ENCODE measurements at places on chromosomes 12 and 14. TPM values are rescaled to one million over a fixed set of nuclear protein-coding genes. Genes with fewer than 3 reads are reported as not detected.
A peak's percentile ranks its signal among the peaks of the same experiment; 100 is the strongest.

DNA sequence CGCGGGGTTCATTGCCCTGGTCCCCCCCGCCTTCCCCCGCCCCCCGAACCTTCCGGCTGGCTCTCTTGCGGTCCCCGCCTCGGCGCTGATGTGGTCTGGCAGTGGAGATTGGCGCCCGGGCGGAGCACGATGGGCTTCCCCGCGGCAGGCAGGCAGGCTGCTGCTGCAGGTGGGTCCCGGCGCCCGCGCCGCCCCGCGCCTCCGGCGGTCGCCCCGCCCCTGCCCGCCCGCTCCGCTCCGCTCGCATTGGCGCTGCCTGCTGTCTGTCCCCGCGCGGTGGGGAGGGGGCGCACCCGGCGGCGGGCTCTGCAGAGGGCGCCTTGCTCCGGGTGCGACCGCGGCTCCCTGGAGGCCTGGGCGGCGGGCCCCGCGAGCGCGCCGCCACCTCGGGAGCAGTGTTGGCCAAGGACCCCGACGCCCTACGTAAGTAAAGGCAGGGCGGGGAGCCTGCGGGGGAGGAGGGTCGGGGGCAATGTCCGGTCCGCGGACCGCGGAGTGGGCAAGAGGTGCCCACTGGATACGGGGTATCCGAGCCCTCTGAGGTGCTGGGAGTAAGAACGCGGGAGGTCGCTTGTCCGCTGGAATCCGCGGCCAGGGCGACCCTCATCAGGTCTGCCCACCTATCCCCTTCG, at the start of gene AKAP5:
Gene AKAP5 (plus strand): TSS at position 309 of the 632 bp plus-strand sequence. CDS start 2,896 bp downstream, outside the sequence.
- no peaks in the 10 kb centered on the region for H3K27me3 ChIP-seq
- peak within 1 kb of the TSS; percentile 79 for H3K4me3 ChIP-seq
- H3K36me3 ChIP-seq, result no peaks in the 10 kb centered on the region
- peak within 1 kb of the TSS; percentile 29 for H3K27ac ChIP-seq

GRCh38 chr14:20630340-20631022, 11.0 kb downstream of the OR6S1 start:
- H3K4me3 ChIP-seq, result peak overlapping the region; percentile 88
- H3K27me3 ChIP-seq, result no peaks in the 10 kb centered on the region

The GDF3 gene
- not detected for total RNA-seq

GRCh38 chr14:81655423-81656314, 122.0 kb upstream of the SEL1L start:
- DNase-seq, result no peak
- no peak overlapping the region for H3K4me3 ChIP-seq
- H3K4me1 ChIP-seq, result no peaks in the 10 kb centered on the region
- no peak overlapping the region for H3K27ac ChIP-seq
- no peaks in the 10 kb centered on the region for H3K36me3 ChIP-seq

- H3K36me3 ChIP-seq, result no peaks in the 10 kb centered on the region
- H3K4me3 ChIP-seq, result no peak overlapping the region
- DNase-seq, result no peak
- no peaks in the 10 kb centered on the region for H3K27me3 ChIP-seq
Measured at GRCh38 chr14:57136669-57137328, 131.9 kb downstream of the EXOC5 start.

GRCh38 chr12:132475304-132476037, 14.5 kb upstream of the FBRSL1 start:
- H3K27ac ChIP-seq, result no peak overlapping the region
- no peaks in the 10 kb centered on the region for H3K36me3 ChIP-seq
- no peak overlapping the region for H3K4me3 ChIP-seq
- no peaks in the 10 kb centered on the region for H3K27me3 ChIP-seq
- H3K4me1 ChIP-seq, result peaks cover 22% of the 10 kb centered on the region

The FKBP4 gene
- 77.7 TPM for total RNA-seq

- H3K27me3 ChIP-seq, result no peaks in the 10 kb centered on the region
- no peaks in the 10 kb centered on the region for H3K36me3 ChIP-seq
- DNase-seq, result no peak
- no peak overlapping the region for H3K4me3 ChIP-seq
- no peak overlapping the region for H3K27ac ChIP-seq
Measured at GRCh38 chr14:103294091-103294490, 39.9 kb upstream of the EIF5 start.

The ANP32D gene
- total RNA-seq, result not detected

The REC8 gene
- total RNA-seq, result 68.3 TPM

The RTL1 gene
- not detected for total RNA-seq

- H3K4me3 ChIP-seq, result no peak overlapping the region
- H3K36me3 ChIP-seq, result no peaks in the 10 kb centered on the region
- DNase-seq, result no peak
- H3K27ac ChIP-seq, result no peak overlapping the region
- H3K4me1 ChIP-seq, result peaks cover 10% of the 10 kb centered on the region
- no peaks in the 10 kb centered on the region for H3K27me3 ChIP-seq
Measured at GRCh38 chr12:52971679-52972329, 22.9 kb downstream of the KRT18 start.

- no peak for DNase-seq
- H3K27me3 ChIP-seq, result no peaks in the 10 kb centered on the region
- H3K27ac ChIP-seq, result no peak overlapping the region
- no peaks in the 10 kb centered on the region for H3K36me3 ChIP-seq
- H3K4me3 ChIP-seq, result no peak overlapping the region
Measured at GRCh38 chr12:113067987-113068935, 11.7 kb downstream of the DTX1 start.

DNA sequence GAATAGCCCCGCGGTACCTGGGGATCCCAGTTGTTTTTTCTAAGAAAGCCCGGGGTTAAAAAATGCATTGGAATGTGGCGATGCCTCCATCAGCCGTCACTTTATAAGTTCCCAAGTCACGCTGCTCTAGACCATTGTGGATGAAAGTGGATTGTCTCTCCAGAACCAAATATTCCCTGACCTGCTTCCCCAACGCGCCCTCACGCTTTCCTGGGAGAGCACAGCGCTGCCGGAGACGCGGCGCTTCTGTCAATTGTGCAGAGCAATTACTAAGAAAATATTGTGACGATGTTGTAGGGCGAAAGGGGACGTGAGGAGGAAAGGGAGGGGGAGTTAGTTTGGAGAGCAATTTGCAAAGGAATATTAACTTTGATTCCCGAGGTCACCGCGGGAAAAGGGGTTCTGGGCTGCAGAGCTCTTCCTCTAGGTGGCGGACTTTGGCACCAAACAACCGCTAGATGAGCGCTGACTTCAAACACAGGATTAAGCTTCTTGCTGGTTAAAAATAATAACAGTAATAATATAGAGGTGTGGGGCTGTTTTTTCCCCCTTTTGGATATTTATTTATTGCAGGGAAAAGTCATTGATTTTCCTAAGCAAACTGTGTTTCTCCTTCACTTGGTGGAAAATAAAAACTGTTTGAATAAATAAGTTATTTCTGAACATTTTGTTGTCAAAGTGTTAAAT, 9.6 kb upstream of the FOXG1 start:
- no peaks in the 10 kb centered on the region for H3K36me3 ChIP-seq
- H3K27me3 ChIP-seq, result no peaks in the 10 kb centered on the region
- H3K4me3 ChIP-seq, result no peak overlapping the region
- DNase-seq, result no peak
- H3K4me1 ChIP-seq, result no peaks in the 10 kb centered on the region
- no peak overlapping the region for H3K27ac ChIP-seq

DNA sequence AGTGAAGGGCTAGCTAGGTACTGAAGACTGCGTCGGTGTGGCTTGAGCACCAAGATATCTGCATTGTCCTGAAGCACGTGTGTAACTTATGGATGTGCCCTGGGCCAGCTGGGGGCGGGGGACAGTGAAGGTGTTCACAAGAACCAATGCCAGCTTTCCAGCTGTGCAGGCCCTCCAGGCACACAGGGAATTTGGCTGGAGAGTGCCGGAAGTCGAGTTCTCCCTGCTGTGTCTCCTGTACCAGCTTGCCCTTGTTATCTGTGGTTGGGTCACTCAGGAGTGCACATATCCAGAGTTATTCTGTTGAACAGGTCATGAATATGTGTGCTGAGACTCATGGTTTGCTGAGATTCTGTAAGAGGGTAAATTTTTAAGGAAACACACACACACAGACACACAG, 75.9 kb upstream of the CRY1 start:
- no peak overlapping the region for H3K27ac ChIP-seq
- DNase-seq, result no peak
- H3K4me3 ChIP-seq, result no peak overlapping the region

The RAB2B gene
- 18.4 TPM for total RNA-seq

The RCOR1 gene
- 10.4 TPM for total RNA-seq

DNA sequence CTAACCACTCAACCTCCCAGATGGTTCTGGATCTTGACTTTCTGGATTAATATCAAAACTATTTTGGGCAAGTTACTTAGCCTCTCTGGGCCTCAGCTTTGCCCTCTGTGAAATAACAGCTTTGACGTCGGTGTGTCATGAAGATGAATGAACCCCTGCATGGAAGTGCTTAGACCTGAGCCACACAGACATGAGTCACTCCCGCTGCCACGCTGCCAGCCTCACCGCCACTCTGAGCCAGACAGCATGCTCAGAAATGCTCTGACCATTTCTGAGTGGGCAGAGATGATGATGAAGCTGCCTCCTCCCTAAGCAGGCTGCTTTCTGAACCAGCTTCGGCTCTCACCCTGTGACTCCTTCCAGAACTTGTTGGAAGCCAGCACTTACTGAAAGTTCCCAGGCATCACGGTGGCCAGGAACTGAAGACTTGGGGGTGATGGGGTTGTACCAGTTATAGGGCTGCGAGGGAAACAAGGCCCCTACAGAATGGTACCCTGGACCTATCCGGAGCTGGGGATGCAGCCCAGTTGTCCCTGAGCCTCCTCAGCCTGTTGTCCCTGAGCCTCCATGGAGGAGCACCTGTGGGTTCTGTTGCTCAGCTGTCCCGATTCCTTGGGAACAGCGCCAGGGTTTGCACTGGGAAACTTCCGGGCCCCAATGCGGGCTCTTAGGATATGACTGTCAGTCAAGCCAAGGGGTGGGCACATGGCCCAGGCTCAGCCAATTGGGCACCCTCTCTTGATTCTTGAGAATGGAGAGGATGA, 2.0 kb upstream of the CCDC197 start:
- H3K27ac ChIP-seq, result no peak overlapping the region
- H3K36me3 ChIP-seq, result no peaks in the 10 kb centered on the region
- DNase-seq, result no peak
- no peaks in the 10 kb centered on the region for H3K27me3 ChIP-seq
- H3K4me1 ChIP-seq, result peaks cover 17% of the 10 kb centered on the region

The POLE2 gene
- 22.0 TPM for total RNA-seq
